ENCODE measurements at places on chromosomes 12 and 14. TPM values are rescaled to one million over a fixed set of nuclear protein-coding genes. Genes with fewer than 3 reads are reported as not detected.

- no peak for DNase-seq
These were observed 136.8 kb downstream of the IGF1 start for GRCh38 chr12:102343361-102344121.

GRCh38 chr12:2970744-2971143, 11.5 kb downstream of the TEAD4 start:
- no peak for DNase-seq

Gene PLCZ1
- total RNA-seq = not detected

- DNase-seq = no peak
These were observed 282.1 kb downstream of the RPS29 start for GRCh38 chr14:49303946-49304516.

- no peak for DNase-seq
These were observed 198.9 kb downstream of the RBM19 start for GRCh38 chr12:113766879-113767878.
